ENCODE measurements at places on chromosomes 6 and 20.

DNA sequence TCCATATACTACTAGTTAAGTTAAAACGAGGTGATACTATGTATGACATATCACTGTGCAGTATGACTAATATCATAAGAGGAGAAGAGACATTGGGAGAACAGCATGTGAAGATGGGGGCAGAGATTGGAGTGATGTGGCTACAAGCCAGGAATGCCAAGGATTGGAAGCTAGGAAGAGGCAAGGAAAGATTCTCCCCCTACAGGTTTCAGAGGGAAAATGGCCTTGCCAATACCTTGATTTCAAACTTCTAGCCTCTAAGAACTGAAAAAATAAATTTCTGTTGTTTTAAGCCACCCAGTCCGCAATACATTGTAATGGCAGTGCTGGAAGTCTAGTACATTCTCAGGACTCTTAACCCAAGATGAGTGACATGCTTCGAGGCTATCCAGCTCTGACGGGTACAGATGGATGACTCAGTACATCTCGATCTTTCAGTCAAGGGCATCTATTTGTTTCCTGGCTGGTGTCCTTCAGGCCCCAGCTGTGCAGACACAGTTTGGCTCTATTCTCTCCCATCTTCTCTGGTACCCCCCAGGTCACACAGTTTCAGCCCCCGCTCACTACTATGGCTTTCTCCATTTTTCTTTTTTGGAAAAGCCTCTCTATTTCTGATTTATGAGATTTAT, 55.5 kb upstream of the THEMIS start:
- no peaks in the 10 kb centered on the region for H3K27me3 ChIP-seq
- no peaks in the 10 kb centered on the region for H3K36me3 ChIP-seq
- no peak overlapping the region for H3K4me3 ChIP-seq
- no peak overlapping the region for H3K27ac ChIP-seq
- H3K4me1 ChIP-seq, result no peaks in the 10 kb centered on the region

DNA sequence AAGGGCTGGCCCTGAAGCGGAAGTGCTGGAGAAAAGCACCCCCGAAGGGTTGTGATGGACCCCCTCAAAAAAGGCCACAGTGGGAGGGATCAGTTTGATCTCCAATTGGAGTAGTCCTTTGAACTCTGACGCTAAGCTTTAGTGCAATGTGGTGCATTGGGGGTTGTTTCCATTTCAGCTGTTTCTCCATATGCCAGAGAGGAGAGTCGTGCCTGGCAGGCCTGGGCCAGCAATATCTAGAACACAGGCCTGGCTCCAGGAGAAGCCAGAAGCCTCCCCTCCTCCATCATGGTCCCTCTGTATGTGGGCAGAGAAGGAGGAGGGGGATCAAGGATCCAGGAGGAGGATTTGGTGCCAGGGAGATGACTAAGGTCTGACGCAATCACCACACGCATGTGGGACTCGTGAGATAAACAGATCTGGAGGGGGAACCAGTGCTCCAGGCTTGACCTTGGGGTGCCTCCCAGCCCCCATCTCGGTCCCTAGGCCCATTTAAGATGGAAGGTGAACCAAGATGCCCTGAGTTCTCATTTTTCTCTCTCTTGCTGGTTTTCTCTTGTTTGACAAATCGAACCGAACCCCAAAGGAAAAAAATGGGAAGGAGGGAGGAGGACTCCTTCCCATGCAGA, 517.4 kb upstream of the JARID2 start:
- H3K4me1 ChIP-seq, result no peaks in the 10 kb centered on the region
- no peak overlapping the region for H3K4me3 ChIP-seq
- no peaks in the 10 kb centered on the region for H3K27me3 ChIP-seq
- no peaks in the 10 kb centered on the region for H3K36me3 ChIP-seq

GRCh38 chr6:100112855-100113508, 119.0 kb upstream of the MCHR2 start:
- no peaks in the 10 kb centered on the region for H3K27me3 ChIP-seq
- no peak overlapping the region for H3K4me3 ChIP-seq
- no peaks in the 10 kb centered on the region for H3K4me1 ChIP-seq
- no peaks in the 10 kb centered on the region for H3K36me3 ChIP-seq

DNA sequence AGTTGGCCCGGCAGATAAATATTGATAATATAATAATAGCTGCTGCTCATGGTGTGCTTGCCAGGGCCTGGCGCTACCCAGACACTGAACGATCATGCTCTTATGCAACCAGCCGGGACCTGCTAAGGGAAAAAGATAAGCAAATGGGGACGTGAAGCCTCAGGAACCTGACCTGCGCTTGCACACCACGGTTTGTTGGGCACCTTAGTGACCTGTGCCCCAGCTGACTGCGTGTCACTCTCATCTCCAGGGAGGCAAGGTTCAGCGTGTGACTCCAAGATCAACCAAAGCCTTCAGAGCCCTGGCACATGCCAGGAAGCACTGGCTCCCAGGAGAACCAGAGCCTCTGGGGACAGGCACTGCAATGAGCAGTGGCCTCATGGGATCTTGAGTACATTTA, 111.1 kb downstream of the AGPAT4 start:
- H3K4me3 ChIP-seq, result no peak overlapping the region
- peaks cover 23% of the 10 kb centered on the region for H3K36me3 ChIP-seq
- H3K4me1 ChIP-seq, result peaks cover 22% of the 10 kb centered on the region
- DNase-seq, result peak; percentile 46

Measured in sigmoid colon (tissue), 7 donors.